ENCODE measurements at places on chromosomes 2 and 18.
A peak's percentile ranks its signal among the peaks of the same experiment; 100 is the strongest.

- no peak for DNase-seq
Observed at GRCh38 chr2:119119076-119119785, 39.3 kb downstream of the C1QL2 start.

DNA sequence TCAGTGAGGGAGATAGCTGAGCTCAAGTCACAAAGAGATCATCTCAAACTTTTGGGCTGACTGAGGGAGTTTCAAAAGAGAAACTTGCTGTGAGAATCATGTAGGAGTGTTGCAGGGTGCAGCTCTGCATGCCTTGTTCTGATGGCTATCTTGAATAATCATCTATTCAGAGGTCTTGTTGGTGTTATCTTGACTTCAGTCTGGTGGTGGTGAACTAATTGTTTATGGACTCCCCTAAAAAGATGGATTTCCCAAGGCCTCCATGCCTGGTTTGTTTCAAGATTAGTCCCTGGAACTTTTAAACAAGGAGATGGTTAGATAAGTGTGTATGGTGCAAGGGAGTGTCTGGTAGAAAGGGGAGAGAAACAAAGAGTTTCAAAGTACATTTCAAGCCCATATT is 29.8 kb downstream of the SLC39A6 start:
- DNase-seq, result no peak

GRCh38 chr18:37565101-37565976 is at the start of gene CELF4:
Gene CELF4, minus strand, starts transcription at chr18:37565798.
- DNase-seq, result no peak

- no peak for DNase-seq
Observed at GRCh38 chr2:8525582-8526402, 156.1 kb upstream of the ID2 start.

DNA sequence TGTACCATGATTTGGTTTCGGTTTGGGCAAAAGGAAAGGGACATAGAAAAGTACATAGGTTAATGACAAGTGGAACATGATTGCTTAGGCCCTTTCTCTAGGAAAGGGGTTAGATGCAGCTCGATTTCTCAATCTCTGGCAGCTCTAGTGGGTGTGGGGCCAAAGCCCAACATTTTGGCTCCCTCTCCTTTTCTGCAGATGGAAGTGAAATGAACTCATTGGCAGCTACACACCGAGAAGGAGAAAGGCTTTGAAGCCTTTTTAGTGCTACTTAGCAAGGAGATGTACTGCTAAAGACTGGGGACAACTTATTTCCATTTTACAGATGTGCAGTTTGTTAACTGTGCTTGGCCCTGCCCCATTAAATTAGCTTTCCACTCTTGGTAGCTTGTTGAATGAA is 93.8 kb downstream of the LYPD6B start:
- DNase-seq, result no peak

GRCh38 chr2:110748489-110748867 is 16.1 kb downstream of the ACOXL start:
- DNase-seq, result peak; percentile 82

- no peak for DNase-seq
Observed at GRCh38 chr2:10056439-10056838, 13.1 kb downstream of the KLF11 start.

GRCh38 chr18:64806691-64807090 is 657.8 kb upstream of the LINC00305 start:
- no peak for DNase-seq

GRCh38 chr2:112204411-112204810 is 50.4 kb downstream of the ZC3H8 start:
- no peak for DNase-seq

- DNase-seq, result no peak
Observed at GRCh38 chr18:44702594-44702993, 21.9 kb downstream of the SETBP1 start.

- DNase-seq, result peak; percentile 90
Observed at GRCh38 chr18:62584241-62585120, 61.7 kb downstream of the ZCCHC2 start.

DNA sequence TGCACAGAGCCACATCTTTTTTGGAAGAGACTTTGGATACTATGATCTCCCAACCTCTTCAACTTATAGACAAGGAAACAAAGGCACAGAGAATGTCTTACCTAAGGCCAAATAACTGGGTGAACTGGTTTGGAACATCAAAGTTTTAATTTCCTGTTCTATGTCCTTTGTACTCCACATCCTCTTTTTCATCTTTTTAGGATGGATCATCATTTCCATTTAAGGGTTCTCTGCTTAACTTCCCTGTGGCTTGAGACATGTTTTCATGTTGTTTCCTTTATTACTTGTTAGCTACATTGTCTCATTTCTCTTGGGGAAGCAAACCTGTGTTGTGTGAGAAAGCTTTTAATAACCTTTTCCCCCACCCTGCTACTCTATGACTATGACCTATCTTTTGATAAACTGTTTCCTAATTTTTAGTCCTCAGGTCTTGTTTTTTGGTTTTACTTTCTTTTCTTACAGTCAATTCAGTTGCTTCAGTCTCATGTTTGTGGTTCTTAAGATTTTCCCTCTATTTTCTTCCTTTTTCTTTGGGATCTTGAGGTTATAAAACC is 22.5 kb upstream of the RMND5A start:
- DNase-seq, result no peak

DNA sequence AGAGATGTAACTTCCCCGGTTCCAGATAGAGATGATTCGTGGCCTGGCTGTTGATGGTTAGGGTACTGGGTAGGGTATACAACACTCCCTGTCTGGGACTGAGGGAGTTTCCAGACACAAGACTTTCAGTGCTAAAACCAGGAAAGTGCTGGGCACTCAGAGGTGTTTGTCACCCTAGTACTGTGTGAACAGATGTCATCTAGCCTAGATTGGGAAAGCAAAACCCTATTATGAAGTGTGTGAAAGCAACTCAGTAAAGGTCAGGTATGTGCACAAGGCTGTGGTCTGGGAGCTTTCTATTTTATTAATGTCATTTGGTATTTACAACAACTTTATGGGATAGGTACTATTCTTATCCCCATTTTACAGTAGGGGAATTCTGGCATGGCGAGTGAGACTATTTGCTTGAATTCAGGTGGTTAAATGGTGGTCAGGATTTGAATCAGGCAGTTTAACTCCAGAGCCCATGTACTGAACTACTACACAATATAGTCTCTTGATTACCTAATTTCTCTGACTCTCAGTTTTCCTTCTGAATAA is 2.6 kb downstream of the BZW1 start:
- peak; percentile 50 for DNase-seq

DNA sequence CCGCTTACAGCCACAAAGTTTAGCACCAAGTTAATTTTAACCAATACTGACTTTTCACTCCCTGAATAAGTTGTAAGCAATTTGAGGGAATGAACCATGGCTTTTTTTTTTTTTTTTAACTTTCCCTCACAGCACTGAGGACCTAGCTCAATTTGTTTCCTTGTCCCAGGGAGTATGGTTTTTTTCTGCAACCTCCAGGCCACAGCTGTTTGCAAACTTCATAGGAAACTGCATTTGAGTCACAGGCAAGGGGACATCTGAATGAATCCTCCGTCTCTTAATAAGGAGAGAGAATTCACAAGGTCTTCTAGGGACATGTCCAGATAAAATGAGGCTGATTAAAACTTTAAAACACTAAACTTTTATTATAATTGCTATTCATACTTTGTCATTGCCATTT is 181.5 kb downstream of the GFPT1 start:
- no peak for DNase-seq

- peak; percentile 79 for DNase-seq
Observed at GRCh38 chr18:76349067-76349715, 145.9 kb downstream of the ZNF516 start.

- DNase-seq, result no peak
Observed at GRCh38 chr2:216626168-216626874, 6.9 kb upstream of the IGFBP2 start.

- no peak for DNase-seq
Observed at GRCh38 chr2:100642425-100642824, 79.6 kb downstream of the PDCL3 start.

GRCh38 chr18:3466045-3466444 is 16.1 kb downstream of the TGIF1 start:
- no peak for DNase-seq

- DNase-seq, result no peak
Observed at GRCh38 chr2:40103590-40103989, 324.5 kb upstream of the THUMPD2 start.

DNA sequence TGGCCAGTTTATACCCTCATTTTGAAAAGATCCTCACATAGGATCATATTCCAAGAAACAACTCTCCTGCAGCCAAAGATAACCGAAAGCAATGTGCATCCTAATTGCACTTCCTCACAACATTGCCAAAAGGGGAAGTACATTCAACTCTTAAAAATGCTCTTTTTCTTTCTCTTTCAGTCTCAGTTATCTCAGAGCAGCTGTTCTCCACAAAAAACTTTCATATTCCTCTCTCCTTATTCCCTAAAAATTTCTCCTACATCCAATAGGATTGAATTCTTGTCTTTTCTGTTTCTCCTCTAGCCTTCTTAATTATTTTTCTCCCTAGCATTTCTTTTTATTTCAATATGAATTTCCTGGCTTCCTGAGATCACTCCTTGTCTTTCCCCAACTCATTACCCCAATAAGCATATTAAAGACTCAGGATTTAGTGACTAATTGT is 7.4 kb upstream of the VRK2 start:
- no peak for DNase-seq

DNA sequence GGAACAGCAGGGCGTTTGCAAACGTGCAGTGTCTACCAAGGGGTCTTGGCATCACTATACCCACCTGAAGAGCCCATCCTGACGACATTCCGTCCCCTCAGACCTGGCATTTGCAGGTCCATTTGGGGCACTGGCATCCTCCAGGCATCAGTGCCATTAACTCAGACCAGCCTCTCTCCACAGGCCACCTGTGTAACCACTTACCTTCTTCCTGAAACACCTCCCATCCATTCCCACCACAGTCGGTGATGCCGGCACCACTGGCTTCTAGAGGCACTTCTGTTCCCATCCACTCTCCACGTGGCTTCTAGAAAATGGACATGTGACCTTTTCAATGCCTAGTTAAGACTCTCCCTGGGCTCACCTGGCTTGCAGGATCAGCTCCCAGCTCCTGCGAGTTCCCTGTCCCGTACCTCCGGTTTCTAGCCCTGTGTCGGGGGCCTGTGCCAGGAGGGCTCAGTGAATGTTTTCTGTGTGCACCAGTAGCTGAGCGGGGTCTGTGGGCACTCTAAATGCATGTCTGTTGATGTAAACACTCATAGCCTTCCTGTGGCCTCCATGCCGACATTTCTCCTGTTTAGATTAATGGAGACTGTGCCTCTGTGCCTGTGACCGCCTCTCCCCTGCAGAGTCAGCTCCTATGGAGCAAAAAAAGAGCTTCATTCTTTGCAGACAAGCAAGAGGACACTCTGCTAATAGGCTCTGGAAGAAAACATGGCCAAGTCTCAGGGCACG is 458.0 kb upstream of the HS6ST1 start:
- no peak for DNase-seq

DNA sequence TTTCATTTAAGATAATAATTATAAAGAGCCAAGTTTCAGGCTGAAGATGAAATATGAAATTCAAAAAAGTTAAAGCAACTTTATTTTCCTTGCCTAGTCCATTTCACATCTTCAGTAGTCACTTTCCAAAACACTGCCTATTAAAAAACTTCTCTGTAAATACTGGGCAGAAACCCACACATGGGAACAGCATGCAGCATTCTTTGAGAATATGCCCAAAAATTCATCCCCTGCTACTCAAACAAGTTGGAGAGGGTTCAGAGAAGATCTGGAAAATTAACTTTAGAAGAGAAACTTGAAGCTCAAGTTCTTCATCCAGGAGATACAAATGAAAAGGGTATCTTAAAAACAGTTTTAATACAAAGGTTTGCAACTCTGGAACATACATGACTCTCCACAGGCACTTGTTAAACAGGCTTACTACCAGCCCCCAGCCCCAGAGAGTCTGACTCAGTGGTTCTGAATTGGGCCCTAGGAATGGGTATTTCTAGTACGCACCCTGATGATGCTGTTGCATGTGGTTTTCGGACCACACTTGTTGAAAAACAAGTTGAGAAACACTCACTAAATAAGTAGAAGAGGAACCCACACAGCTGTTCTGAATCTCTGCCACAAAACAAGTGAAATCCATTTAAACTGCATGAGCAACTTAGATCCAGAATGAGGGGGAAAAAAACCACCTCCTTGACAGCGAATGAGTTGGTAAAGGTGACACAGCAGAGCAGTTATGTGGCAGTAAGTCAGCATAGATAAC is 329.1 kb downstream of the SATB2 start:
- no peak for DNase-seq

- no peak for DNase-seq
Observed at GRCh38 chr18:25557011-25557410, 205.0 kb upstream of the ZNF521 start.

DNA sequence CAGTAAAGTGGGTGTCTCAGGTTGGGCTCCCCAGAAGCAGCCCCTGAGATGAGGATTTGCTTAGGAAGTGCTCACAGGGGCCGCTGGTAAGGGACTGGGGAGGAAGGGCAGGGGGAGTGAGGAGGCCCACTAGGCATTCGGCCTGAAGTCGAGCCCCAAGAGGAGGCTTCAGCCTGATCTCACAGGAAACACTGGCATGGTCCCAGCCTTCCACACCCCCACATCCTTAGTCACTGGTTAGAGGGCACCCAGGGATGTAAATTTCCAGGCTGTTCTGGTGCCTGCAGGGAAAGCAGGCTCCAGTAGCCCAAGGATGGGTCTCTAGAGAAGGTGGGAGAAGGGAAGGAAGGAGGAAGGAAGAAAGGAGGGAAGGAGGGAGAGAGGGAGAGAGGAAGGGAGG is 22.4 kb upstream of the KCNK3 start:
- no peak for DNase-seq

- no peak for DNase-seq
Observed at GRCh38 chr18:2400701-2401196, 170.6 kb downstream of the METTL4 start.

DNA sequence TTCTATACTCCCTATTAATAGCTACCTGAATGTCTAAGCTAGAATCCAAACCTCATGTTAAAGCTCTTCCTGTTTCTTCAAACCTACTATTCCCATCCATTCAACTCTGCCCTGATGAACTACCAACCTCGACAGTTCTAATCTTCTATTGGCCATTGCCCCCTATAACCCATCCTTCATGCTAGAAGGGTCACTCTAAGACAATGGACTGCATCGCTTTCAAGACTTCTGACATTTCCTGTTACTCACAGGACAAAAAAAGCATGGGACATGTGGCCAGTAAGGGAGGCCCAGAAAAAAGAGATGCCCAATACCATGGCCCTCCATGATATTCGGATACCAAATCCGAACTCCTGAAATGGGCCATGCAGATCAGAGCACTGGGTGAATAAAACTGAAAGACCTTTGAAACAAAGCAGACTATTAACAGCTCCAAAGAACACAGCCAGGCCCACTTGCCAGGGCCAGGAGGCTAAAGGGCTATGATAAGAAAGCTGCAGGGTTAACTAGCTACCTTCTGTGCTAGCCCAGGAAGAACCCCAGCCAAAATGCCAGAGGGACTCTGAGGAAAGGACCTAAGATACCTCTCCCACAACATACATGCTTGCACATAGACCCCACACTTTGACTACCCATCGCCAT is 4.5 kb downstream of the B4GALT6 start:
- no peak for DNase-seq

- no peak for DNase-seq
Observed at GRCh38 chr2:150125708-150126107, 361.8 kb downstream of the RND3 start.

All from activated T-cell treated with anti-CD3 and anti-CD28 coated beads, Interleukin-2, amount 50 U/mL, for 48 hours (primary cell).